ENCODE measurements at places on chromosomes 16 and 17.

DNA sequence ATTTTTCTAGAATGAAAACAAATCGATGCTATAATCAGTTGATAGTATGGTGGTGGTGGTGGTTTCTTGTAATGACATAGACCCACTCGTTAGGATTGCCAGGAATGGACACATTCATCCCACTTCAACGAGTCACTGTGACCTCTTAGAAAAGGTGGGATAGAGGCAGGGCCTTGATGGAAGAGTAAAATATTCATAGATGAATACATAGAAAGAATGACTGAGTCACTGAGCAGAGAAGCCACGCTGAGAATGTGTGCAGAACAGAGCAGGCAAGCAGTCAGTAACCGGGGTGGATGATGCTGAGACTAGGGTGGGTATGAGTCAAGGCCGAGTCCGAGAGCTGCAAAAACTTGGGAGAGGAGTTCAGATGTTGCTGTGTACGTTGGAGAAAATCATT, 129.9 kb downstream of the PITPNC1 start:
- DNase-seq = no peak

- DNase-seq = no peak
These were observed 57.4 kb upstream of the COX10 start for GRCh38 chr17:14011740-14012405.

DNA sequence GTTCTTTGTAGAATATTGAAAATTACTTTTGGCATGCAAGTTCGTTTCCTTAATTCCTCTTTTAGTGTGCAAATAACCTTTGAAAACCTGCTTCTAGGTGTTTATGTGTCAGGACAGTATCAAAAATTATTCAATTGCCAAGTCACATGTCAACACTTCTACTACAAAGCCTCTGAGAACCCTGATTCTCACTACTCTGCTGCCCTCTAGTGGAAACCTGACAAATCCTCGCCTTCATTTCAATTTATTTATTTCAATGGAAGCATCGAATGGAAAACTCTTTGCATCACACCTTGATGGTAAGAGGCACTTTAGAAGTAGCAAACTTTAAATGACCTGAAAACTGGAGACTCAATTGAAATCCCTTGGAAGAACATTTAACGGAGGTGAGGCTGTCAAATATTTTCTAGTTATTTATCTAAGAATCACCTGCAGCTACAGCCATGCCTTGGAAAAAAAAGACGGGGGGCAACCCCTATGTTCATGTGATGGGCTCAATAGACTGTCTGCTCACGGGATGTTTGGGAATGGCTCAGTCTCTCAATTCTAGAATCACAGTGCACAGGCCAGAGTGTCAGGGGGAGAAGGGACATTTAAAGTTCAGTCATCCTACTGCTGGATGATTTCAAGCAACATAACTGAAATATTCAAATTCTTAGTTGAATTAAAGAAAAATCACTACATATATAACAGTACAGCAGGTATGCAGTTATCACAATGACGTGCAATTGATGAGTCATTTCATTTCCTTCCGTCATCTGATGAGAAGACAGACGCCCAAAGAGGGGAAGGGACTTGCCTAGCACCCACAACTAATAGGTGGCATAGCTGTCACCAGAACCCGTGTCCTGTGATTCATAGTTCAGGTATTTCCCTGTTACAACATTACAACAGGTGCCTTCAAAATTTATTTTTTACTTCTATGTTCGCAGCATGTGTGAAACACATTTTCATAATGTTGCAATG, 563.9 kb downstream of the TOX3 start:
- DNase-seq = peak; percentile 82

GRCh38 chr17:58335779-58336455, 7.3 kb upstream of the TSPOAP1 start:
- no peak for DNase-seq

- no peak for DNase-seq
These were observed 14.1 kb downstream of the FAM222B start for GRCh38 chr17:28828294-28829040.

DNA sequence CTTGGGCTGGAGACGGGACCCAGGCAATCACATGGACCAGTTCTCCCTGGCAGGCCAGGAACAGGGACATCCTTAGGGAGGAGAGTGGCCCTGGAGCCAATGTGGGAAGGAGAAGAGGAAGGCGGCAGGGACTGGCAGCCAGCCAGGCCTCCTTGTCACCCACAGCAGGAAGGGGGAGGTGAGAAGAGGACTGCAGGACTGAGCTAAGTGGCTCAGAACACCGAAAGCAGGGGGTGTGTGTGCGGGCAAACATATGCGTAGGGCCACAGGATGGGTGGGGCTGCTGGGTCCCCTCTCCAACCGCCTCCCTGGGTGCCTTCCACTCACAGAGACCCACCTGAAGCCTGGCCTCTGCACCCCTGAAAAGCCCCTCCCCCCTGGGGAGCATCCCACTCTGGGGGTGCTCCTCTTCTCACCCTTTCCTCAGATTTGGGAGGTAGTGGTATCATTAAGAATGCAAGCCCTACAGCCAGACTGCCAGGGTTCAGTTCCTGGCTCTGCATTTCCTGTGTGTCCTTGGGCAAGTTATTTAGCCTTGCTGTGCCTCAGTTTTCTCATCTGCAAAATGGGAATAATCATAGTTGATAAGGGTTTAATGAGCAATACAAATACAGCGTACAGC, 8.1 kb downstream of the PNMT start:
- peak; percentile 53 for DNase-seq

GRCh38 chr17:72079700-72080099, 41.1 kb upstream of the SOX9 start:
- DNase-seq = no peak

DNA sequence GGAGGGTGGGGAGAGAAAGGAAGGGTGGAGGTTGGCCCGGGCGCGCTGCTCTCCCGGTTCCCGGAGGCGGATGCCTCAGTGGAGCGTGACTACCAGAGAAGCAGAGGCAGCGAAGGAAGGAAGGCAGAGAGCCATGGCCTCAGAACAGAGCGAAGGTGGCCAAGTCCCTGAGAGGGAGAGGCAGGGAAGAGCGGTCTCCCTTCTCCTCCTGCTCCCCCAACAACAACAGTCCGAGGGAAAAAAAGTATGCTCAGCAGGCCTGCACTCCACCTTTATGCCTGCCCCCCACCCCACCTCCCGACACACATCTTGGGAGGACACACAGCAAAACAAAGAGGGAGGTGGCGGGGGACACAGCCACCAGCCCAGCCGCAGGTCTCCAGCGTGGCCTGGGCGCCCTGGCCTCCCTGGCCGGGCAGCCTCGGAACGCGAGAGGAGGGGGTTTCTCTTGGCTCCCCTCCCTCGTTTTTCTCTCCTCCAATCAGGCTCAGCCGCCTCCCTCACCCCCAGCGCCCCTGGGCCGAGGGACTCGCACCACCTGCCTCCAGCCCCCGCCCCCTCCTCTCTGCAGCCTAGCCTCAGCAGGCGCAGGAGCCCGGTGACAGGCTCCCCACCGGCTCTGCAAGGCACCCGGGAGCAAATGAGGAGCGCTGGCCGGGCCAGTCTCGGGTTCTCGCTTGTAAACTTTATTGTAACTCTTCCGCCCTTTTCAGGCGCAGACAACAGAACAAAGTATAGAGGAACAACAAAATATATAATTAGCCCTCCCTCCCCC, 1.1 kb upstream of the HOXB7 start:
- DNase-seq = peak; percentile 60

- DNase-seq = no peak
These were observed 20.8 kb downstream of the ATP6V0D1 start for GRCh38 chr16:67460168-67460567.

GRCh38 chr17:62722625-62723024, 85.5 kb downstream of the MARCHF10 start:
- no peak for DNase-seq

DNA sequence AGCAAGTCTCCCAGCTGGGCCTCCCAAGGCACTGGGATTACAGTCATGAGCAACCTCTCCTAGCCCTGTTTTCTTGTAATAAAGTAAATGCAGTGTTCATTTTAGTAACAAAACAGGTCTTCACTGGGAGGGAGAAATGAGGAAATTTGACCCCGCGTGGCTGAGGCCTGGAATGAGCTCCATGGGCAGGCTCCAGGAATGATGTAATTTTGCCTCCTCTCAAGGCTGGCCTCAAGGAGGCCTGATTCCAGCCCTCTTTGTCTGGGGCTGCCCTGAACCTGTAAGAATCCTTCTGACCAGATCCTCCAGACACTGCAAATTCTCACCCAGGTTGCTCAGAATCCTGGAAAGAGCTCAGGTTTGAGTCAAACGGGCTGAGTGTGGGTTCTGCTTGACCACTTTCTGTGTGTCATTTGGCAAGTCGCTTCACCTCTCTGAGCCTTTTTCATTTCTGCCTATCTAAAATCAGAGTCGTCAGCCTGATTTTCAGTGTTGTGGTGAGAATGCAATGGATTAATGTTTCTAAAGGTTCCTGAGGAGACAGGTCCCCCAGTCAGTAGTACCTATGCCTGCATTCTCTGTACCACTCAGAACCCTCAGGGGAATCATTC, 57.1 kb downstream of the RAB11FIP4 start:
- no peak for DNase-seq

DNA sequence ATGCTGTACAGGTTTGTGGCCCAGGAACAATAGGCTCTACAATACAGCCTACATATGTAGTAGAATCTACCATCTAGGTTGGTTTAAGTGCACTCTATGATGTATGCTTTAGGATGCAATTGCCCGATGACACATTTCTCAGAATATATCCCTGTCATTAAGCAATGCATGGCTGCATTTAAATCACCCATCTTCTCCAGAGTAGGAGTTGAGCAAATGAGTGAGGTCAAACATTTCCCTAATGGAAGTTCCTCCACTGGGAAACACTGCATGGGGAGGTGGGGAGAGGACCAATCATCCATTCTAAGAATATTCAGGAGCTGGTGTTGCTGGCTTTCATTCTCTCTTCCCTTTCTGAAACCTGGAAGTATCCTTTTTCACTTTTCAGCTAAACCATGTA, 2.0 kb upstream of the PCTP start:
- no peak for DNase-seq

GRCh38 chr16:10750793-10751192, 7.2 kb downstream of the NUBP1 start:
- DNase-seq = no peak

DNA sequence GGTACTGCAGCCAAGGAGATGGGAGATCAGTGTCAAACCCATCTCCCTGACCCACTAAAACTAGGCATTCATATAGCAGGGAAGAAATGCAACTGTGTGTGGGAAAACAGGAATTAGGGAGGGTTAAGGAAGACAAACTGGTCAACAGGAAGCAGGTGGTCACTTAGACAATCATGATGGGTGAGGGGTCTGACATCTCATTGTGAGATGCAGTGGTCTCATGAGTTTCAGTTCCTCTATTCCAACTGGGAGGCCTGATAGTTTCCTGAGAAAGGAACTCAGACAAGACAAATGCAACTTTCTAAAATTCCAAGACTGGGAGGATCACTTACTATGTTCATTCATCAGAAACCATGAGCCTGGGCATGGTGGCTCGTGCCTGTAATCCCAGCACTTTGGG, 361.4 kb upstream of the C16orf82 start:
- DNase-seq = no peak

GRCh38 chr16:10840703-10841102, 22.1 kb upstream of the TVP23A start:
- DNase-seq = no peak

DNA sequence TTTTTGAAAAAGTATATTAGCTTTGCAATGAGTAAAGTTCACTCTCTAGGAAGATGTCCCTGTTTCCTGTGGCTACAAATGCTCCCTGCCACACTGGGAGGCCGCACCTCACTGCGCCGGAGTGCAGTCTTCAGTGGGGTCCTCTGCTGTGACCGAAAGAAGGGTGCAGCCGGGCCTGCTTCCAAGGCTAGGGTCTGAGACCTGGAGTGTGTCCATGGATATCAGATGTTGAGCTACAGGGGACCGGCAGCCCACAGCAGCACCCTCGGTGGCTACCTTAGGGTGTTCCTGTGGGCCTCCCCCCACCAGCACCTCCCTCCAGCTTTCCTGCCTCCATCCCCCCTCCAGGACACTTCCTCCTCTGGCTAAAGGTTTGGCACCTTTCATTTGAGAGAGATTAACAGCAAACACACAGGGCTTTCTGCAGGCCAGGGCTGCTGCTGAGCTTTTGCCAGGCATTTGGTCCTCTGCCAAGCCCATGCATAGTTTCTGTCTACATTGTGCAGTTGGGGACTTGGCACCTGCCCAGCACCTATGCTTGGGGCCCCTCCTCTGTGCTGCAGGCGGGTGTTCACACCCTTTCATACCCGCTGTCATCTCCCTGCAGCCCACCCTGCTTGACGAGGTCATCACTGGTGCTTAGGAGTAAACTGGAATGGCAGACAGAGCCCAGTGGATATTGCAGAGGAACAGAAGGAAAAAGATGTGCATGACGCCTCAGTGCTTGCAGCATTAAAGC, 33.8 kb upstream of the CRISPLD2 start:
- peak; percentile 53 for DNase-seq

GRCh38 chr17:59371416-59372100, 40.1 kb downstream of the YPEL2 start:
- no peak for DNase-seq

GRCh38 chr17:79261355-79262072, 186.9 kb downstream of the ENGASE start:
- DNase-seq = no peak

GRCh38 chr17:29469276-29469675, 79.1 kb downstream of the TAOK1 start:
- no peak for DNase-seq

GRCh38 chr16:4663465-4663776, 29.9 kb upstream of the NUDT16L1 start:
- DNase-seq = no peak

DNA sequence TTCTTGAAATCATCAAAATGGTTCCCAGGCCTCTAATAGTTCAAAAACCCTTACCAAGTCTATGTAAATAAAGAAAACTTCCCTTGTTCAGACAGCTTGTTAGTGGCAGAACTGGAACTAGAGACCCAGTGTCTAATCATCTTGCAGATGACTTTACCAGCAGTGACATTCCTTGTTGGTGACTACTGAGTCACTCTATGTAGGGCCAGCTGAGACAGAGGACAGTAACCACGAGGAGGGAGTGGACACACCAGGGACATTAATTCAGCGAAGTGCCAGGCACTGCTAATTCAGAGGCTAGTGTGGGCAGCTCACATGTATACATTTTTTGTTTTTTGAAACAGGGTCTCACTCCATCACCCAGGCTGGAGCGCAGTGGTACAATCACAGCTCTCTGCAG, 6.1 kb upstream of the HEATR3 start:
- DNase-seq = no peak

GRCh38 chr17:71033336-71033735, 864.0 kb downstream of the KCNJ2 start:
- DNase-seq = no peak

GRCh38 chr16:23175651-23176050, 6.9 kb upstream of the SCNN1G start:
- DNase-seq = no peak

GRCh38 chr16:66948134-66948836, 12.8 kb upstream of the CES3 start:
- no peak for DNase-seq

- DNase-seq = peak; percentile 38
These were observed 1.2 kb upstream of the SECTM1 start for GRCh38 chr17:82334622-82335394.

DNA sequence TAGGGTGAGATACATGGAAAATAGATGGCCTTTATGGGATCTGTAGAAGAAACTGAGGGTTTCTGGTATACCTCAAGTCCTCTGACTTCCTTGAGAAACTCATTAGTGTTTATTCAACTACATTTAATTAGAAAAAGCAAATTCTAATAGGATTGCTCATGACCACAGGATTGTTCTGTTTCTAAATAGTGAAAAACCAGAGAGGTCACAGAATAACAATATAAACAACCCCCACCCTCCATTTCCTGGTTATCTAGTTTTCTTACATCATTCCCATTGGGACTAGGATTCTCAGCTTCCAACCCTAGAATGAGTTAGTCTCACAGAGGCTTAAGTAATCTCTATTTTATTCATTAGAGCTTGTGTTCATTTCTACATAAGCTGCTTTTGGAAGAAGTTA, 30.0 kb downstream of the SF3B3 start:
- peak; percentile 26 for DNase-seq

- DNase-seq = peak; percentile 22
These were observed 346.6 kb downstream of the SNX29 start for GRCh38 chr16:12323007-12323758.

Data from A172 (cell line).